ENCODE measurements at places on chromosomes 6 and 20.

DNA sequence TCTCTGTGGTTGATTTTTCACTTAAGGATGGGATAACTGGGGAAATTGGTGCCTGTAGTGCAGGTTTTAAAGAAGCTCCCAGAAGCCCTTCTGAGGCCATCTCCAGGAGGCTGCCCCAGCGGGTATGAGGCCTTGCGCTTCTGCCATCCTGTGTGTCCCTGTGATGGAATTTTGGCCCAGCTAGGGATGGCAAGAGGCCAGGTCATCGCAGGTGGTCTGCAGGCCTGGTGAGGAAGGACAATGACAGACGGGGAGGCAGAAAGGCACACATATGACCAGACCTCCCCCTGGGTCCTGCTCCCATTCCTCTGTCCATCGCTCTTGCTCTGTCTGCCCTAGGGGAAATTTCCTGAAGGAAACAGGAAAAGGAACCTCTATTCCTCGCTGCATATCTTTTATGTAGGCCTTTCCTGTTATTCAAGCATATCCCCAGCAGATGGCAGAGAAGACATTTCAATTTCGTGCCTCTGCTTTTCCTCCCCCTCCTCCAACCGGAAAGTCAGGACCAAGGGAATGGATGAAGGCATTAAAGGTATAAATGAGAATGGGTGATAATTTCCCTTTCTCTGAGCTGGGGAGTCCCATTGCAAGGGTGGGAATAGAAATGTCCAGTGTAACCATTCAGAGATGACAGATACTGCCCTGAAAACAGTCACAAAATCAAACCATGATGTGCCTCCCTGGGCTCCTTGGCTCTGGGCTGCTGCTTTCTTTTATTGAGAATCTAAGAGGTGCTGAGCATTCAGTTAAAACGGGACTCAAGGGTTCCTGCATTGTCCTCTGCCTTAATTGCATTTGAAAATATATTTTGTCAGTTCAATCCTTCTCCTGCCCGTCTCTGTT is 17.6 kb upstream of the HLA-F start:
- DNase-seq: no peak

- no peak for DNase-seq
Observed at GRCh38 chr20:15603978-15604805, 969.1 kb downstream of the KIF16B start.

- peak; percentile 61 for DNase-seq
Observed at GRCh38 chr6:5398530-5398929, 137.2 kb downstream of the FARS2 start.

DNA sequence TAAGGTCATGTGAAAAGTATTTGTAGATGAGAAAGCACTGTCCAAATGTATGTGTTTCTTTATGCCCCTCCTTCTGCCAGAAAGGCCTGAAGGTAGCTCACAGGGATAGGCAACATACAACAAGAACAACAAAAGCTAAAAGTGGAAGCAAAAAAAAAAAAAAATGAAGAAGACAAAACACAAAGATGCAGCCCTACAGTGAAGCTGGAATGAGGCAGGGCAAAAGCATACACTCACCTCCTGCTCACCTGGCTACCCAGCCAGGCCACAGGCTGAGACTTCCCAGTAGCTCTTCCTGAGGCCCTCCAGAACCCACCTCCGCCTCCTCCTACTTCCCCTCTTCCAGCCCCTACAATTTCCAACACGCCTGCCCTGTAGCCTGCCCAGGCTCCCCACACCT is 2.4 kb downstream of the UNC5CL start:
- DNase-seq: no peak

DNA sequence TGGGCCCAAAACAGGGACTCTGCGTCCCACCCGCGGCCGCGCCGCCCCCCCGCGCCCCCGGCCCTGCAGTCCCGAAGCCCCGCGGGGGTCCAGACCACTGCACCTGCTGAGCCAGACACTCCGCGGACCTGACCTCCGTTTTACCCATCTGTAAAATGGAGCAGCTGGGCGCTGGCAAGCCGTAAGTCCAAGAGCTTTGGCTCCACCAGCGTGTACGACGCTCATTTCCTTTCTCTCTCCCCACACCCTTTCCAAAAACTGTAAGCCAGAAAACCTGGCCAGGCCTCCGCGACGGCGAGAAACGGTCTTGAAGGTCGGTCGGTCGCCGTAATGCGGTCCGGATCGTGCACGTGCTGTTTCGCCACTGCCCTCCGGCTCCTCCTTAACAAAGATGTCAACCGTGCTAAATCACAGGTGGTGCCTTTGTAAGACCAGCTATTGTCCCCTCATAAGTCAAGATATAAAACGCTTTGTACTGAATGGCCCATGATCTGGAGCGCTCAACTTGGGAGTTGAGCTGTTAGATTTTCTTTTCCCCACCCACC is 7.8 kb upstream of the NR2E1 start:
- DNase-seq: no peak

DNA sequence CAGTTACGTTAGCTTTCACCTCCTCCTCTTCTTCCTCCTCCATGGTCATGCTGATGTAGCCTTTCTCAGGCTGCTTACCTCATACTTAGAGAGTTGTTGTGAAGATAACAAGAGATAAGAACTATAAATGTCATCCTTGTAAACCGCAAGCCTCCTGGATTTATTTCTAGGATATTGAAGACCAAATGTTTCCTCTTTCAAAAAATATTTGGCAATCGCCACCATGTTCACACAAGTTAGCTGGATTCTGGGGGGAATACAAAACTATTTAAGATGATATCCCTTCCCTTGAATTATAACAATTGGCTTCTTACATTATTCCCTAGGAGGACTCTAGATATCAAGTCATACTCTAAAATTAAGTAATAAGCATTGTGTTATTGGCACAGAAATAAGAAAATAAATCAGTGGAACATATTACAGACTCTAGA is 99.8 kb upstream of the PLEKHG1 start:
- no peak for DNase-seq

GRCh38 chr6:87054143-87054833 is 40.6 kb downstream of the CGA start:
- no peak for DNase-seq

GRCh38 chr6:28137505-28137981 is 4.1 kb upstream of the ZKSCAN8 start:
- no peak for DNase-seq

DNA sequence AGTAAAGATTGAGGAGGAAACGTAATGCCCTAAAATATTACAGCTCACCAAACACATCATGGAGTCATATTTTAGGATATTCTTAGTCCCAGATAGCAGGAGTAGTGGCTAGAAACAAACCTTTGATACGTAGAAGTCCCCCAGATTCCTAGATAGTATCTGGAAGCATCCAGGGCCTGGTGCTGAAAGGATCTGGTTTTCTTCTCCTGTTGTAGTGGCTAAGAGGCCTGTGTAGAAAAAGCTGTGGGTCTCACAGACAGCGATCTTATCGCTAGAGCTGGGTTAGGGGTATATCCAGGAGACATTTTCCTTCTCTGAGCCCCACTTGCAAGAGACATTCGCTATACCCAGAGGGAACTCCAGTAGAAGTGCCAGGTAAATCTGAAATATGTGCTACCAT is 139.9 kb downstream of the KCNQ5 start:
- DNase-seq: no peak

DNA sequence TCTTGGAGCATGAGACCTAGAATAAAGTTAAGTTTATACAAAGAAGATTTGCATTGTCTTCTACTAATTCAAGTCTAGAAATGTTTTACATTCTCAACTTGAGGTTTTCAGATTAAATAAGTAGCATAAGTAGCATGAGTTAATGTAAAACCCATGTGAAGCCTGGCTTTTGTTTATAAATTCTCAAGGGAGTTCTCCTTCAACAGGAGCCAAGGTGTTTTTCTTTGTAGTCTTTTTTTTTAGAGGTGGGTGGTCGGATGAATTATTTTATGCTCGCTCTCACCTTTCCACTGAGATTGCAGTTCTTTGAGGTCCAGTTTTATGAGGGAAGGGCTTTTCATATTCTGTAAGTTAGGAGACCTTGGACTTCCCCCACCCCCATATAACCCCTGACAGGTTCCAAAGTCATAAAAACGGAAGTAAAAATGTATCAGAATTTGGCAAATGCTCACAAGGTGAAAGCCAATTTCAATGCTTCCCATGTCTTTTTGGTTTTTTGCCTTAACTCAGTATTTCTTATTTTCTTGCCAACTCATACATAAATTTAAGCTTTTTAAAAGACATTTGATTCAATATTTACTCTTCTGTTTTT is 244.3 kb upstream of the ASCC3 start:
- no peak for DNase-seq

DNA sequence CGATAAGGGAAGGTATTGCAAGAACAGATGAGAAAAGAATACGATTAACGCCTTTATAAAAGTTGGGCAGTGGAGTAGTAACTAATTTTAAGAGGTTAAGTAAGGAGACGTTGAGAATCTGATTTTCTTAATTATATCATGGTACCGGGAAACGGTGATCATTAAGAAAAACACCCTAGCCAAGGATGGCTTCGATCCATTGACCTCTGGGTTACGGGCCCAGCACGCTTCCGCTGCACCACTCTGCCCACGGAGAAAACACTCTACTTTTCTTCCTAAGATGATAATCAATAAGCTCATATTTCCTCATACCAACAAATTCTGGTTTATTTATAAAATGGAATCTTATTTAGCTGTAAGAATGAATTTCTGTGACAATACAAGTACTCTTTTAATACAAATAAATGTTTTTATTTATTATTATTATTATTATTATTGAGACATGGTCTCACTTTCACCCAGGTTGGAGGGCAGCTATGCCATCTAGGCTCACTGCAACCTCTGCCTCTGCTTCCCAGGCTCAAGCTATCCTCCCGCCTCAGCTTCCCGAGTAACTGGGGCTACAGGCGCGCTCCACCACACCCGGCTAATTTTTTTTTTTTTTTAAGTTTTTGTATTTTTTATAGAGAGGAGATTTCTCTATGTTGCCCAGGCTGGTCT is 8.3 kb downstream of the POM121L2 start:
- DNase-seq: no peak

DNA sequence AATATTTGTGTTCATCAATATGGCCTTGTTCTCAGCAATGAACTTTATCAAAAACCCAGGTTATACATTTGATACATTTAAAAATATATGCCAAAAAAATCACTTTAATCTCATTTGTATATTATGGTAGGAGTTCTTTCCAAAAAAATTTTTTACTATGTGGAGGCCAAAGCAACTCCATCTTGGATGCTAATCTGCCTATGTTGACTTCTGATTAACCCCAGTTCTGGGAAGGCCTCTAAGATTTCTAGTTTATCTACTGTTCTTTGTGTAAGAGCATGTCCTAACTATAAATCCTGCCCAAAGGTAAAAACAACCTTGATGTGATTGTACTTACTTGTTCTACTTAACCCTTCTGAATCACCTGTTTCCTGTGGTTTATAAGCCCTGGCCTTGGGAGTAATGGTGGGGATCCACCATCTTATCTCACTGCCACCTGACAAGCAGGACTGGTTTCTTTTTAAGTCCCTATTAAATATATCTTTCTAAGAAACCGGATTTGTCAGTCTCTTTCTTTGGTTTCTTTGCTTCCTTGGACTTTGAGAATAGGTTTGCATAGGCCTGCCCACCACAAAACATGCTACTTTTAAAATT is 46.7 kb downstream of the RNGTT start:
- no peak for DNase-seq

DNA sequence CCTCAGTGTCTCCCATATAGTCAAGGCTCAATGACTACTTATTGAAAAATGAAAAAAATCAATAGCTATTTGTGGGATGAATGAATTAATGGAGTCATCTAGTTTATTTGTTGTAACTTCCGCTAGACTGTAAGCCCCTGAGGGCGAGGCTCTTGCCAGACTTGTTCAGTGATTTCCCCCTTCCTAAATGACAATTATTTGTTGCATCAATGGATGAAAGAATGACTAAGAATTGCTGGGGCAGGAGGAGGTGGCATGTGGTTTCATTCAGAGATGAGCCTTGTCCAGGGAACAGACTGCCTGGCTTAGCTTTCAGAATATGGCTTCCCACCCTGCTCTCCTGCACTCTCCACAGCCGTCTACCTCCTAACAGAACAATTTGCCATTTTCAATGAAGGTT is 1.1 kb upstream of the PRELID3B start:
- DNase-seq: no peak

DNA sequence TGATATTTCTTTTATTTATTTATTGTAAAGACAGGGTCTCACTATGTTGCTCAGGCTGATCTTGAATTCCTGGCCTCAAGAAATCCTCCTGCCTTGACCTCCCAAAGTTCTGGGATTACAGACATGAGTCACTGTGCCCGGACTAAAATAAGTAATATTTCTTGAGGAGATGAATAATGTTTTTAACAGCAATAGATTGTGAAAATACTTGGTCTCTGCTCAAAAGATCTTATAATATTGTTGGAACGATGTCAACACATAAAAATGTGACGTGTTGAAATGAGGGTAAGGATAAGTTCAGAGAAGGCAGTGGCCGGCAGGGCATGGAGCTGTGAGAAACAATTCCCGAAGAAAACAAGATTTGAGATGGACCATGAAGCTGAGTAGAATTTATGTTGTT is 178.7 kb downstream of the GJA1 start:
- no peak for DNase-seq

DNA sequence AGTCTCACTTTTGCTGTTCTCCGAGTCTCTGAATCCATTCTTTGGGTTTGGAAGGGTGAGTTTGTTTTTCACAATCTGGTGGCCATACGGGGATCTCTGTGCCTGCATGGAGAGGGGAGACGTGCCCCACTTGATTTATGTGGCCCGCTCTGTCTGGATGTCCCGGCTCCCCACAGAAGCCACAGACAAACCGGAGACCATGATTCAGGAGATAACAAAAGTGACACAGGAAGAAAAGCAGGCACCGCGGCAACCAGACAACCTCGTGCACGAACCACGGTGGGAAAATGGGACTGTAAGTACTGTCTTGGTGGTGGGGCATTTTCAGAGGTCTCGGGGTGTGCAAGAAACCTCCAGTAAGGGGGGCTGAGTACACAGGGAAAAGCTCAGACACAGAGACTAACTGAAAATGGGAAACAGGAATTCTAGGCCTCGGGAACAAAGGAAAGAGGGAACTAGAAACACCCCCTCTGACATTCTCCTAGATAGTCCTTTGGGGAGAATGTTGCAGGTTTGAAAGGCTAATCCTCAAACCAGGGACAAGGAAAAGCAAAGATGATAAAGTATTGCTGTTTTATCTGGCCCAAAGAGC is 22.1 kb upstream of the ZNF318 start:
- DNase-seq: no peak

DNA sequence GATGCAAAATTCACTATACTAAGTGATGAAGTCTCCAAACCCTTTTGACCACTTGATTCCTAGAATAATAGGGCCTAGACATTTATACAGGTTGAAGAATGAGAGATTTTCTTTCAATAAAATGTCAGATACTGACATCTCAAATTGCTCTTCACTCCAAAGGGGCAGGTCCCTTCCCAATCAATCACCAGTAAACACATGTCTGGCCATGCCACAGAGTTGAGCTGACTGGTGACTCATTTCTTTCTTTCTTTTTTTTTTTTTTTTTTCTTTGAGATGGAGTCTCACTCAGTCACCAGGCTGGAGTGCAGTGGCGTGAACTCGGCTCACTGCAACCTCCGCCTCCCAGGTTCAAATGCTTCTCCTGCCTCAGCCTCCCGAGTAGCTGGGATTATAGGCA is 388.6 kb upstream of the BTBD3 start:
- DNase-seq: no peak

- DNase-seq: no peak
Observed at GRCh38 chr6:42166444-42167141, 6.6 kb upstream of the GUCA1A start.

GRCh38 chr6:129967427-129967826 is 51.0 kb upstream of the L3MBTL3 start:
- no peak for DNase-seq

GRCh38 chr6:87164004-87164403 is 8.6 kb downstream of the ZNF292 start:
- no peak for DNase-seq
